ENCODE measurements at places on chromosomes 13 and 19.

DNA sequence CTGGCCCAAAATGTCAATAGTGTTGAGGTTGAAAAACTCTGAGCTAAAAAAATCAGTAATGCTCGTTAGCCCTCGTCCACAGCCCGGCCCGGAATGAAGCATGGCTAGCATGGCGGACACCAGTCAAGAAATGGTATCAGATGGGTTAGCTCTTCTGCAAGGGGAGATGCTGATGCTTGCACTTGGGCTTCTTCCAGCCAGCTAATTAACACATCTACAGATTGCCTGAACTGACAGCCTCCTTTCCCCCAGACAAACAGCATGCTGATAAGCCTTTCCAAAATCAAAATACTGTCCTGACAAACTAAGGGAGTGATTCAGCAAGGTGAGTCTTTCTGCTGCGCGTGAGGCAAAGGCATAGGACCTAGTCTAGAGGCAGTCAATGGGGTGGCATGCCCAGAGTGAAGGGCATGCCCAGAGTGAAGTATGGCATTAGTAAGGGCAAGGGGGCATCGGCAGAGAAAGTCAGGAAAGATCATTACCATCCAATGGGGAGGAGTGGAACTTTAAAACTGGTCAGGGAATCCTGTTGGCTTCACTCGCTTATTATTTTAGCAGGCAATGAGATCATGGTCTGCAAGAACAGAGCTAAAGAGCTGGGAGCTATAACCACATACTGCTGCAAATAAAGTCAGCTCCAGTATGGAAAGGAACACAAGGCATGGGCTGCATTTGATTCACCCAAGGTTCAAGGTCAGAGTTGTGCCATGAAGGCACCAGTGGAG is 30.2 kb upstream of the UBE2L5 start:
- no peak for DNase-seq

GRCh38 chr13:28471421-28471820 is 23.5 kb downstream of the FLT1 start:
- no peak for DNase-seq

DNA sequence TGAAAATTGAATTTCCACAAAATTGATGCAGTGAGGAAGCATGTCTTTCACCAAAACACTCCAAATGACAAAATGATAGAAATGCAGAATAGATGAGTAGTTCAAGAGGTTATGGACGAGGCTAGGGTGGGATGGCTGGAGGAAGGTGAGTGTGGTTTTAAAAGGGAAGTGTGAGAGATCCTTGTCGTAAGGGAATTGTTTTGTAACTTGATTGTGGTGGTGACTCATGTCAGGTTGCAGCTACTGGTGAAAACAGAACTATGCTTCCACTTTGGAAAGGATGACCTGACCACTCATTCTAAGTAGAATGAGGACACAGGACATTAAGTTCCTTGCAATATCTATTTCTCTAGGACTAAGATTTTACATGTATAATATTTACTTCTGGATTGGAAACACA is 345.7 kb downstream of the MTUS2 start:
- DNase-seq, result no peak

DNA sequence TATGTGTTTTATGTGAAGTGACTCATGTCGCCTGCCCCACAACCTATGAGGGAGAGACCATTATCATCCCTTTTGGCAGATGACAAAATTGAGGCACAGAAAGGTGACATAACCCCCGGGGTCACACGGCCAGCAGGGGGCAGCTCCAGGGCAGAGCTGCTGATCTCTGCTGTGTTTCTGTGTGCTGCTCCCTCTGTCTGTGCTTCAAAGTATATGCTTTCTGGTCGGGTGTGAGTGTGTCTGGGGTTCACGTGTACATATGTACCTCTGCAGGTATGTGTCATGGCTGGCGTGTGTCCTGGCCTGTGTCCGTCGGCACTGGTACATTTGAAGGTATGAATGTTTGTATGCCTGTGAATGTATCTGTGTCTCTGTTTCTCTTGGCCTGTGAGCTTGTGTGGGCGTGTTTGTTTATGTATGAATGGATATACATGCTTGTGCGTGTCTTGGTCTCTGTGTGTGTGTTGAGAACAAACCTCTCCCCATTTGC is 7.1 kb downstream of the LIPE start:
- DNase-seq, result peak; percentile 75

- no peak for DNase-seq
These were observed 18.0 kb upstream of the C1QTNF9B start for GRCh38 chr13:23915308-23915707.

DNA sequence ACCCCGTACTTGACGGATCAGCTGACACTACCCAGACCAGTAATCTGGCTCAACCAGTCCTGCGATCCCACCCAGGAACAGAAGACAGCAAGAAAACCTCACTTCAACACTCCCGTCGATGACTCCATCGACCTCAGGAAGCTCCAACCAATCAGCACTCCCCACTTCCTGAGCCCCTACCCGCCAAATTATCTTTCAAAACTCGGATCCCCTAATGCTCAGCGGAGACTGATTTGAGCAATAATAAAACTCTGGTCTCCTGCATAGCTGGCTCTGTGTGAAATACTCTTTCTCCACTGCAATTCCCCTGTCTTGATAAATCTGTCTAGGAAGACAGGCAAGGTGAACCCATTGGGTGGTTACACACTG is 1.2 kb downstream of the LSM4 start:
- DNase-seq, result no peak

GRCh38 chr13:98222081-98222554 is 45.0 kb upstream of the RNF113B start:
- no peak for DNase-seq

- DNase-seq, result no peak
These were observed 13.8 kb upstream of the OLFM4 start for GRCh38 chr13:53014495-53015443.

- no peak for DNase-seq
These were observed 367 bp downstream of the NDUFS7 start for GRCh38 chr19:1384085-1384462.

- no peak for DNase-seq
These were observed 2.8 kb downstream of the KCTD15 start for GRCh38 chr19:33799476-33799875.

DNA sequence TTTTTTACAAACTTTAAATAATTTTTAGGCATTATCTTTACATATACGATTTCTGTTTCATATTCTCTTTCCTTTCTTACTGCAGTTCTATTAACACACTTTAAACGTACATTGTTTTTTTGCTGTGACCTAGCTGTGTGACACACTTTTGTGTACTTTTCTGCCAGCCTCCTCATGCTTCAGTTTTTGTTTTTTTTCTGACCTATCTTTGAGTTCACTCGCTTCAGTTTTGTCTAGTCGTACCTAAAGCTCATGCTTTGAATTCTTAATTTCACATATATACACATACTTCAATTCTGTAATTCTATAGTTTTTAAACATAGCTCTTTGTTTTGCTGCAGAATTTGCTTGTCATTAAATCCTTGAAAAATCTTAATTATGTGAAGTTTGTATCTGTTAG is 150.4 kb downstream of the PDS5B start:
- no peak for DNase-seq

DNA sequence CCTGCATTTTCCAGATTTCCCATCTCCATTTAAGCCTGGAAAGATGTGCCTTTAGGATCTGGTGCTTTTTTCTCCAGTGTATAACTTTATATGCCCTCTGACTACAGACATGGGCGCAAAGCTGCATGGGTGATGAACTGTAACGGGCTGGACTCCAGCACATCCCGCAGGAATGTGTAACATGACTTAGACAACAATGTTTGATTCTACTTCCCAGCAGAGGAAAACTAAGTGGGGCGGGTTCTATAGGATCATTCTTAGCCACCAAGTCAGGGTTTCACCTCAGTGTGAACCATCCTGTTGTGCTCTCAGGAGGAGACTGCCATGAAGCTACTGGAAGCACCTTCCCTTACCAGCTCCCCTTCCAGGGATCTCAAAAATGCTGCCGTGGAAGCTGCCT is 93.2 kb upstream of the SERP2 start:
- no peak for DNase-seq

DNA sequence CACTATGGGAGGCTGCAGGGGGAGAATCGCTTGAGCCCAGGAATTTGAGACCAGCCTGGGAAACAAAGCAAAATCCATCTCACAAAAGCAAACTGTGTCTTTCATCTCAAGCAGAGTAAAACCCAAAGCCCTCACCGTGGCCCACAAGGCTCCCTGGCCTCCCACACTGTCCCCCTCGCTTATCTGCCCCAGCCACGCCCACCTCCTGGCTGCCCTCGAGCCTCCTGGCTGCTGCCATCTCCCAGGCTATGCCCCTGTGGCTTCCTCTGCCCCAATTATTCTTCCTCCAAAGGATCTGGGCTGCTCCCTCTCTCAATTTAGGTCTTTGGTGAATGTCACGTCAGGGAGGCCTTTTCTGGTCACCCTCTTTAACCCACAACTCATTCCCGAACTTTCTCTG is 3.6 kb downstream of the RABAC1 start:
- DNase-seq, result no peak

DNA sequence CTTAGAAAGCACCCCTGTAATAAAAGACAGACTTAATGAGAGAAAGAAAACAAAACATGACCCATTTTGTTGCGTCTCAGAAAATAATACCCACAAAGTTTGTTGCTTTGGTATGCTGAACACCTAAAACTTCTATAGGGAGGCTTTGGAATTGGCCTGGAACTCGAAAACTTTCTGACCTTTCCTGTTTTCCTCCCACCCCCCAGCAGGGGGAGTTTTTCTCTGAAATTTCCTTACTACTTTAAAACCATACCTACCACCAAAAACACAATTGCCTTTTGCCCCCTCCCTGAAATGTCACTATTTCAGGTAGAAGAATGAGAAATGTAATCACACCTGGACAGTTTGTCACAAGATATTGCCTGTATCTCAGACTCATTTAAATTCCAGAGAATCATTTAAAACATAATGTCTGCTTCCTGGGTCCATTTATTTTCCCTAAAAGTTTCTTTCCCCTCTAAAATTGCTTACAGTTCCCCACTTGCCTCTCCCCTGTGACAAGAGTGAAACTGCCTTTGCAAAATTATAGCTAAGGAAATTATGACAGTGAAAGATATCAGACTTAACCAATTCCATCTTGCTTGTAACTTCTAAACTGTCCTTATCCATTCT is 2700.2 kb downstream of the PCDH9 start:
- DNase-seq, result no peak

DNA sequence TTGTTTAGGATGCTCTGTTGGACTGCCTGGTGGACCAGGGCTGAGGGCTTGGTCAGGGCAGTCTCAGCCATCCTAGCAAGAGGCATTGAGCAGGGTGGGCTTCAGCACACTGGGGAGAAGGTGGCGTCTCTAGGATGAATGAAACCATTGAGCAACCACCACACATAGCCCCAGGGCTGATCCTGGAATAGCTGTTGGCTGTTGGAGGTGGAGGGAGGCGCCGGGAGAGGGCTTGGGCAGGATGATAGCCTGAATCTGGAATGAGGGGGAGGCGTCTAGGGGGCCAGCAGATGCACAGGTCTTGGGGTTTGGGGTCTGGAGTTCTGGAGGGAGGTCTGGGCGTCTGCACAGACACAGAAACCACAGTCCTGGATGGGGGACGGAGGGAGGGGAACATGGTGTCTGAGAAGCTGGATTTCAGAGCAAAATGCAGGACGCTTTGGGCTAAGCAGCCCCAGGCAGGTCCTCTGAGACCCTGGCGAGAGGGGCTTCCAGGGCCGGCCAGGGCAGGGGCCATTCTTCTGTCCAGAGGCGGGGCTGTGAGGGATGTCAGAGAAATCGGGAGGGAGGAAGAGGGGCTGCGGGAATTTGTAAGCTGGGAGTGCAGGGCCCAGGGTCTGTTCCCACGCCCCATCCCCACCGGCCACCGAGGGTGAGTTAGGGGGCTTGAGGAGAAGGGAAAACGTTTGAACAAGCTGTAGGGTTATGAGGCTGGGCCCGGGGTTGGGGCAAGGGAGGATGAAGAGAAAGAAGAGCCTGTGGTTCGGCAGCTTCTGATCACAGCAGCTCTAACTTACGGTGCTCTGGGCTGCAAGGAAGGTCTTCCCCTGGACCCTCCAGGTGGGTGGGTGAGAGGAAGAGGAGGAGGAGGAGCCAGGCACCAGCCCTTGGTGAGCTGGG is 5.2 kb downstream of the TRAPPC5 start:
- DNase-seq, result no peak

- no peak for DNase-seq
These were observed 33.2 kb upstream of the CASP14 start for GRCh38 chr19:15015946-15016542.

DNA sequence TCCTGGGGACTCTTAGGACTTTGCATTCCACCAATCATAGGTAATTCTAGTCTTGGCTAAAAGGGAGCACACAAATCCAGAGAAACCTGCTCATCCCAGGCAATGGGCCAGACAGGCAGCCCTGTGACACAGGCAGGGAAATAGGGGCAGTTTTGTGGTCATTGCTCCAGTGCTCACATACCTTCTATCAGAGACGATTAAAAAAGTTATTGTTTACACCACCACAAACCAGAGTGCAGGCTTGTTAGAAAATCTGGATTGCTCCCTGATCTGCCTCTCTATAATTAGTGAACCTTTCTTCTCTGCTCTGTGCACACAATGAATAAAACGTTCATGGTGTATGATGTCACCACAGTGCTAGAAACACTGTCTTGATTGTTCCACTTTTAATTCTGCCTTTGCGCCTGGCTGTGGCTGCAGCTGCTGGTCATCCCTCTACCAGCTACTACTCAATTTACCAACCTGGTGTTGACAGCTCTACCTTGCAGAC is 121.6 kb upstream of the SPATA13 start:
- DNase-seq, result no peak
